ENCODE measurements at places on chromosomes 7 and 10.

DNA sequence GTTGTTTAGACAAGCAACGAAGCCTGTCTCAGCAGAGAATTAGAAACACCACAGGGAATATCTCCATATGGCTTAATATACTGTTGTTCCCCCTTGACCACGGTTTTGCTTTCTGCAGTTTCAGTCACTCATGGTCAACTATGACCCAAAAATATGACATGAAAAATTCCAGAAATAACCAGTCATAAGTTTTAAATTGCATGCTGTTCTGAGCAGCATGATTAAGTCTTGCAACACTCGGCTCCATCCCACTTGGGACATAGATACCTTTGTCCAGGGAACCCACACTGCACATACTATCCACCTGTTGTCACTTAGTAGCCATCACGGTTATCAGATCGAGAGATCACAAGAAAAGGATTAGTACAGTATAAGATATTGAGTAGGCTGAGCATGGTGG lies 60.7 kb upstream of the FOXK1 start:
- no peak for DNase-seq

- no peak for DNase-seq
Observed at GRCh38 chr7:410395-410910, 109.2 kb downstream of the PDGFA start.

DNA sequence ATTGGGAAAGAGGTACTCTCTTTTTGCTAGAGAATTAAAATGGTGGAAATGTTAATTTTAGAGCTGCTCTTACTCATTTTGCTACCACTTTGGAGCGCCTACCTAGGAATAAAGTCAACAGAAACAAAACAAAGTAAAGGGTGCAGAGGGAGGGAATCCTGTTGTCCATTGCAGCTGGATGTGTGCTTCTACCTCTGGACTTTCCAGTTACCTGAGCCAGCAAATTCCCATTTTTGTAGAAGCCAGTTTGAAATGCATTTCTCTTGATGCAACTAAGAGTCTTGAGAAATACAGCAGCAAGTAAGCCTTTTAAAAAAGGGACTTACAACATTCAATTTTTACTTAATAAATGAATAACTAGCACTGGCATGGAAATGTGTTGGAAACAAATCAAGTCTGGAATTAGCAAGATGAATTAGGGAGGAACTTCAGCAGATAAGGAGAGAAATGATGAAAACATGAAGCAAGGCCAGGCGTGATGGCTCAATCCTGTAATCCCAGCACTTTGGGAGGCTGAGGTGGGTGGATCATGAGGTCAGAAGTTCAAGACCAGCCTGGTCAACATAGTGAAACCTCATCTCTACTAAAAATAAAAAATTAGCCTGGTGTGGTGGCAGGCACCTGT lies 113.5 kb upstream of the CTTNBP2 start:
- no peak for DNase-seq

GRCh38 chr7:43112459-43112940 lies at the start of gene HECW1:
Gene HECW1, plus strand, starts transcription at chr7:43112647. Its CDS starts 131,259 bp downstream, at chr7:43243906.
- DNase-seq, result no peak
